ENCODE measurements at places on chromosomes 1 and 21.

- no peak for DNase-seq
These were observed 3.2 kb downstream of the RAB3GAP2 start for GRCh38 chr1:220269036-220269435.

- no peak for DNase-seq
These were observed 73.2 kb downstream of the KDM1A start for GRCh38 chr1:23092447-23092846.

DNA sequence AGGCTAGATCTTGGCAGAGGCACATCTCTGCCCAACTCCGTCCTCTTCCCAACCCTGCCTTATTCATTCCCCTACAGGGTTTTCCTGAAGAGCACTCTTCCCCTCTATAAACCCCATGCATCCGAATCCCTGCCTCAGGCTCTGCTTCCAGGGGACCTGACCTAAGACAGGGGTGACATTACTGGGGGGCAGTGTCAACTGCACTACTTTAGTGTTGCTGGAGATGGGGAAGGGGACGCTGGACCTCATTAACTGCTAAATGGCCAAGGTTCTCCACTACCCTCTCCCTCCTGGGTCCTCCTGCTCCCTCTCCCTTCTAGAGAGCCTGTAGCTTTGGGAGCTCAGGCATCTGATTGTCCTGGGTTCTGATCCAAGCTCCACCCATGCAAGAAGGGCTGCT, 126.2 kb downstream of the GRIK3 start:
- DNase-seq, result no peak

- no peak for DNase-seq
These were observed 281.5 kb downstream of the PLPP3 start for GRCh38 chr1:56297904-56298303.

DNA sequence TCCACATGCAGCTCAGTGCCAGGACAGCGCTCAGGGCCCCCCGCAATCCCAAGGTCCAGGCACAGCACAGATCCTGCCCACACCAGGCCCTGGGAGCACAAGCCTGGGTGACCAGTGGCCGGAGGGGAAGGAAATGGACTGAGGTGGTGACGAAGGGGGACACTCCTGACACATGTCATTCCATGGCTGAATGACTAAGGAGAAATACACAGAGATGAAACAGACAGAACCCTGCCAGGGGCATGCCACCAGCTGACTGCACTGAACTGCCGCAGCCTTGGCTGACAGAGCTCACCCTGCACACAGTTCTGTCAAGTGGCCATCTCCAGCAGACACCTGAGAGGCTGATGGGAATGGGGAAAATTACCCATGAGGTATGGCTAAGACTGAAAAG, 56.1 kb downstream of the HSF2BP start:
- DNase-seq, result no peak

GRCh38 chr1:209723265-209723664, 18.6 kb downstream of the HSD11B1 start:
- no peak for DNase-seq

- DNase-seq, result no peak
These were observed 30.0 kb downstream of the BATF3 start for GRCh38 chr1:212669600-212669999.

DNA sequence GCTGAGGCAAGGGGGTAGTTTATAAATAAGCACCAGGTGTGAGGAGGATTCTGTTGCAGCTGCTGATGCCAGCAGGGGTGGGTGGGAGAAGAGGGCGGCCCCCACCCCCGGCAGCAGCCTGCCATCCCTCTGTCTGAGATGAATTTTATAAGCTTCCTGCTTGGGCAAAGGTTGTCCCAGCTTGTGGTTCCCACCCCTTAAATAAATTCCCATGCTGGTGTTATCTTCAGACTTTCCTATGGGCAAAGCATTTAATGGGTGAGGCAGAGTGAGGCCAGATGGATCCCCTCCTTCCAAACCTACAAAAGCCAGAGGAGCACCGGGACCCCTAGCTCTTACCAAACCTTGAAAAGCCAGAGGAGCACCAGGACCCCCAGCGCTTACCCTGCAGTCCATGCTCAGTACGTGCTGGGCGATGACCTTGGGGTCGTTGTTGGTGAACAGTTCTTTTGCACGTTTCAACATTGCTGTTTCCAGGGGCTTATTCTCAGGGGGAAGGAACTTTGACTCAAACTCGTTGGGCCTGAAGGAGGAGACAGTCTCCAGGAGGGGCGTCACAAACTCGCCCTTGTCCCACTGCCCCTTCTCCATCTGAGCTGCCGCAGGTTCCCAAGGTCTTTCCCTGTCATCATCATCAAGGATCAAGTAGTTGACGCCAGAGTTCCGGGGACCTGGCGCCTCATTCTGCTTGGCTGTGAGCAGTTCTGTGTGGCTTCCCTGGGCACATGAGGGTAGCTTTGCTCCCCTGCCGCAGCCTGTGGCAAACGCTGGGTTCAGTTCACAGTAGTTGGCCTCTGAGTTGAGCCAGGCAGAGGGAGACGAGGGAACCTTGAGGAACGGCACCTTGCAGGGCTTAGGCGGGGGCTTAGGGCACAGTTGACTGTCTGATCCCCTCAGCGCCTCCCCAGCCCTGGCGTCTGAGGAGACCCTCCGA, 99.5 kb downstream of the BCAR3 start:
- no peak for DNase-seq

GRCh38 chr1:243287123-243287460, 31.3 kb downstream of the SDCCAG8 start:
- no peak for DNase-seq

DNA sequence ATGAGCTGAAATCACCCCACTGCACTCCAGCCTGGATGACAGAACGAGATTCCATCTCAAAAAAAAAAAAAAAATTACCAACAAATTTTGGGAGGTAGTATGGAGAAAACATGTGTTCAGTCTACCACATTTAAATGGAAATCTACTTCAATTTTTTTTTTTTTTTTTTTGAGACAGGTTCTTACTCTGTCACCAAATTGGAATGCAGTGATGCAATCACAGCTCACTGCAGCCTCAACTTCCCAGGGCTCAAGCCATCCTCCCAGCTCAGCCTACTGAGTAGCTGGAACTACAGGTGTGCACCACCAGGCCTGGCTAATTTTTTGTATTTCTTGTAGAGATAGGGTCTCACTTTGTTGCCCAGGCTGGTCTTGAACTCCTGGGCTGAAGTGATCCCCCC, 82.1 kb downstream of the GFI1 start:
- DNase-seq, result no peak

DNA sequence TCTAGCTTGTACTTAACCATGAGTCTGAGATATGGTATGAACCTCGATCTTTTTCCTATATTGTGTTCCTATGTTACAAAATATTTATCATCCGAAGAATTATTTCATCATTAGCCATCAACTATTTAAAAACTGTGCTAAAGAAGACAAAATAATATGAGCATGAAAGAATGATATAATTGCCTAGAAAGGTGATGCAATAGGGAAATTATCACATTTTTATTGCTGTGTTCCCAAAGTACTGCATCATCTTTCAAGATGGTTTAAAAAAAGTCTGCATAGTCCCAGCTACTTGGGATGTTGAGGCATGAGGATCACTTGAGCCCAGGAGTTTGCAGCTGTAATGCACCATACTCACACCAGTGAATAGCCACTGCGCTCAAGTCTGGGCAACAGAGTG, 126.7 kb downstream of the APP start:
- no peak for DNase-seq

DNA sequence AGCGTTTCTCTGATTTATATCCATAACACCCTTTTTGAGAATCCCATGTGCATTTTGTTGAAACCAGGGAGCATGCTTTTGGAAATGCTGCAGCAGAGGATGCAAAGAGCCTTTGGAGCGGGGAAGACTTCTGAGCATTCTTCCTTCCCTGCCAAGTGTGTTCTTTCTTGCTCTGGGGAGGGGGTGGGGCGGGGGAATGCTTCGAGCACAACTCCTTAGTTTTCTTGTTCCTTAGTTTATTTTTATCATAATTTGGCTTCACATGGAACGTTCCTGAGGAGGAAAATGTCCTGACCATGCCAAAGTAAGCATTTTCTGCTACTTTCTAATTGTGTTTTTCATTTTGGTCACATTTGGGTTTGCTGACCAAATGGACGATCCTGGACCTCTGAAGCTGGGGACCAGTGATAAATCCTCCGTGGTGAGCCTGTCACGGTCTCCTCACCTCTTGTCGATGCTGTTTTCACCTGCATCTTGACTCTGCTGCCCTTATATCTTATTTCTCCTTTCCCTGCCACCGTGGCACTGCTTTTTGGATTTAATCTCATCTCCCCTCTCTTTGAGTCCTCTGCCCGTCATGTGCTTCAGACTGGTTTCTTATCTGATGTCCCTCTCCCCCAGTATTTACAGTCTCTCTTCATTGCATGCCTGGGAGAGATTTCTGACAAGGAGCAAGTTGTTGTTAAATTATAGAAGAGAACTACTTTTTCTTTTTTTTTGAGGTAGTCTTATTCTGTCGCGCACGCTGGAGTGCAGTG, 2.4 kb downstream of the CTPS1 start:
- DNase-seq, result no peak

DNA sequence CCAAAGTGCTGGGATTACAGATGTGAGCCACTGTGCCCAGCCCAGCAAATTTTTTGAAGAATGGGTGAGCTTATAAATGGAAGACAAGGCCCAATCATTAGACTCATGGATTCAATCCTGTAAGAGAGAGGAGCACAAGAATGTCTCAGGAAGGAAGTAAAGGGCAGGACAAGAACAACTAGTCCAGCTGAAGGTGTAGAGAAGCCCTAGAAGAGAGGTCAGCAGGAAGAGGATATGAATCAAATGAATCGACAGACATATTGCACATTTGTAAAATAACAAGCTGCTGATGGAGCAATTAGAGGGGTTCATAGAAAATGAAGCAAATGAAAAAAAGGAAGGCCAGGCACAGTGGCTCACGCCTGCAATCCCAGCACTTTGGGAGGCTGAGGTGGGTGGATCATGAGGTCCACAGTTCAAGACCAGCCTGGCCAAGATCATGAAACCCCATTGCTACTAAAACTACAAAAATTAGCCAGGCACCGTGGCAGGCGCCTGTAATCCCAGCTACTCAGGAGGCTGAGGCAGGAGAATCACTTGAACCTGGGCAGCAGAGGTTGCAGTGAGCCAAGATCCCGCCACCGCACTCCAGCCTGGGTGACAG, 74.9 kb downstream of the MIS18A start:
- DNase-seq, result no peak

DNA sequence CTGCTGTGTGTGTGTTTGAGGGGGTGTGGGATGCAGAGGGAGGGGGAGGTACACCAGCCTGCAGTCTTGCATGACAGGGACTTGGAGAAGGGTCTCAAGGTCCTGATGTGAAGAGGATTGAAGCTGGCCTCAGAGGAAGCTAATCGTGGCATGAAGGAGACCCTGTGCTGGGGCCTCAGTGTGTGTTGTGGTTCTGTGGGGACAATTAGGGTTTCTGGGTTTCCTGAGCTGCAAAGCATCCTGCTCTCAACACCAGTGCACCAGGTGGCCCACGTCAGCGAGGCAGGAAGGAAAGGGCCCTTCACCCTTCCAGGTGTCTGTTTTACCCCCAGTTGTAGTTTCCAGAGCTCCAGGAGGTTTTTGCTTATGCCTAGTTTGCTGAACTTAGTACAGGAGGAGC, 52.8 kb downstream of the TENT5C start:
- DNase-seq, result no peak

GRCh38 chr1:230291731-230292620, 134.2 kb downstream of the PGBD5 start:
- DNase-seq, result no peak

DNA sequence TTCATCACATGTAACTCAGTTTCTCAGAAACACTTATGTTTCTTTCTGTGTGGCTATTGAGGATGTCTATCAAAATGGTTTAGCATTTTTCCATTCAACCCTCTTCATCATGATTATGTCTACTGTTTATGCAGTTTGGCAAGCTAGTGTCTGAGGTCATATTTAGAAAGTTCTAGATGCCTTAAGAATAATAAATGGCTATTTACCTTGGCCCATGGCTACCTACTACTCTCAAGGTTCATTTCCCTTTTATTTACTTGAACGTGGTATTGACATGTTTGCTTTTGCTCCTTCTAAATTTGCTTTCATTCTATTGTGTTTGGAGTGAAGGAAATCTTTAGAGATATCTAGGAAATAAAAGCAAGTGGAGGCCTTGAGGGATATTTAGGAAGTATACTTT, 193.7 kb upstream of the OLFM3 start:
- DNase-seq, result no peak

- no peak for DNase-seq
These were observed 45.9 kb downstream of the WDR4 start for GRCh38 chr21:42833439-42833815.

DNA sequence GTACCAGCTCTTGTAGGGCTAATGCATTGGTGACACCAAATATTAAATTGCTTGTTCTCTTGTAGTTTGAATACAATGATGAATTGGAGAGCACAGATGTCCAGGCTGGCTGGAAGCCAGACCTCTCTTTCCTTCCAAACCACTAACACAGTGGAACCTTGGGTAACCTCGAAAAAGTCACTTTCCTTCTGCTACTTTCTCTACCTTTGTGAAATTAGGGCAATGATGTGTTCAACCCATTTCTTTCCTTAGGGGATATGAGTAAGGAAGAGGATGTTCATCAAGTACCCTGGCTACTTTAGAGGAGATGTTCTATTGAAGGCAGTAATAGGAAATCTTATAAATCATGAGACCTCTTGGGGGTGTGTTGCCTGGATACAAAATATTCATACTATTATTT, 55.7 kb downstream of the XCL2 start:
- no peak for DNase-seq

- DNase-seq, result no peak
These were observed 49.6 kb downstream of the TNFRSF8 start for GRCh38 chr1:12112711-12113161.

DNA sequence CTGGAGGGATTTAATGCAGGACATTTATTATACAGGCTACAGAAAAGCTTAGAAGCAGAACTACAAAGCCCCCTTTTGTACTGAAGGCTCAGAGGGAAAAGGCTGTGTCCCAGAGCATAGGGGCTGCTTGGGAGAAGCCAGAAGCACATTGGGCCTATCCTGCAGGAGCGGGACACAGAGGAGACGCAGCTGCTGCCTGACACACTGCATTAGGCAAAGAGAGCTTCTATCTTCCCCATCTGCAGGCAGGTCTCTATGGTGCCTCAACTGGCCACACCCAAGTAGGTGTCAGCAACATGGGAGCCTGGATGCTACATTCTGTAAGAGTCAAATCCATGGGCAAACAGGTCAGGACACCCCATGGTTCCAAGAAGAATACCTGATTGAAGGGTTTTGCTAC, 595.9 kb downstream of the AJAP1 start:
- DNase-seq, result no peak

GRCh38 chr1:1273512-1274298, at the start of gene UBE2J2:
UBE2J2 (minus strand) TSS chr1:1273854; CDS start chr1:1267992, 5,862 bp downstream.
- peak; percentile 97 for DNase-seq

Data from spinal cord (tissue), 10 donors.